ENCODE measurements at places on chromosomes 12 and 14.

DNA sequence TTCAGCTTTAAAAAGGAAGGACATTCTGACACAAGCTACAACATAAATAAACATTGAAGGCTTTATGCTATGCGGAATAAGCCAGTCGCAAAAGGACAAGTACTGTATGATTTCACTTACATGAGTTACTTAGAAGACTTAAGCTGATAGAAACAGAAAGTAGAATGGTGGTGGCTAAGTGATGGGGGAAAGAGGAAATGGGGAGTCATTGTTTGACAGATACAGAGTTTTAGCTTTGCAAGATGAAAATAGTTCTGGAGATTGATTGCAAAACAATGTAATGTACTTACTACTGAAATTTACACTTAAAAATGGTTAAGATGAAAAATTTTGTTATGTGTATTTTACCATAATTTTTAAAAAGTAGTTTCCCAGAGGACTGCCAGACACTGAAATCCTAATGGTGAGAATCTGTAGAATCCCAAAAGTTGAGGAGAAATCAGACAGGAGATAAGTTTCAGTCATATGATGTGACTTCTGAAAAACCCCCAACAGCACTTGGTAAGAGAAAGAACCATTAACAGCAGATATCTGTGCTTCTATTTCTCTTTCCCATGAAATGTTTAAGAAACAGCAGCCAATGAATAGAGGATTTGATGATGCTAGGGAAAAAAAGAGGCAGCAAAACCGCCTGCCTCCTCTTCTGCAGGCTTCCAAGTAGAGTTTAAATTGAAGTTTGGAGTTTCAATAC is 16.6 kb upstream of the CLEC2A start:
- no peak for DNase-seq

DNA sequence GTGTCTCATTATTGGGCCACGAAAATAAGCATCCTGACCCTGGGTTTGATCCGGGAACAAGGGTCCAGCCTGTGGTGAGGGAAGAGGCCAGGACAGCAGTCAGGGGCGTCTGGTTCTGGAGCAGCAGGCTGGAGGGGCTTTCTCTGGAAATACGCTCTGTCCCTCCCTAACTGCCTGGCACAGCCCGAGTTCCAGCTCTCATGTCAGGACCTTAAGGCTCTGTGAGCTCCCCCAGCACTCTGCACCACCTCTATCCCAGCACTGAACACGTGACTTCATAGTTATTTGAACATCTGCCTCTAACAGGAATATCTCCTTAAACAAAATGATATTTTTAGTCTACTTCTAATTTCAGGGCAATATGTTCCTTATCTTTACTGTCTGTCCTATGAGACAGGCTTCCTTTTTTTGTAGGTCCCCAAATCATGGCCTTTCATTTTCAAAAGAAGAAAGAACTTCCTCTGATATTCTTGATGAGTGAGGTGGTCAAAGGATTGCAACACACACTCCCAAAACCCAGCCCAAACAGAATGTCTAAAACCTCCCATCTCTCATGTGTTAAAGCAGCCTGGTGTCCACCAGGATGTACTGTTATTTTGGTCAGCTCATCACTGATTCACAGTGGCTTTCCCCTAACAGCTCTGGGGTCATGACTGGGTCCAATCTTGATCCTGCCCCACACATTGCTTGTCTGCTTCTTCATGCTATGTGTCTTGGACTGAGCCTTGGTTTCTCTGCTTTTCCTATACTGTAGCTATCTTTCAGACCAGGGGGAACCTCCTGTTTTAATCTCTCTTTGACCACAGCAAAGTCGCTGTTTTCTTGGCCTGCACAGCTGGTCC is 9.7 kb downstream of the AQP6 start:
- DNase-seq: no peak

DNA sequence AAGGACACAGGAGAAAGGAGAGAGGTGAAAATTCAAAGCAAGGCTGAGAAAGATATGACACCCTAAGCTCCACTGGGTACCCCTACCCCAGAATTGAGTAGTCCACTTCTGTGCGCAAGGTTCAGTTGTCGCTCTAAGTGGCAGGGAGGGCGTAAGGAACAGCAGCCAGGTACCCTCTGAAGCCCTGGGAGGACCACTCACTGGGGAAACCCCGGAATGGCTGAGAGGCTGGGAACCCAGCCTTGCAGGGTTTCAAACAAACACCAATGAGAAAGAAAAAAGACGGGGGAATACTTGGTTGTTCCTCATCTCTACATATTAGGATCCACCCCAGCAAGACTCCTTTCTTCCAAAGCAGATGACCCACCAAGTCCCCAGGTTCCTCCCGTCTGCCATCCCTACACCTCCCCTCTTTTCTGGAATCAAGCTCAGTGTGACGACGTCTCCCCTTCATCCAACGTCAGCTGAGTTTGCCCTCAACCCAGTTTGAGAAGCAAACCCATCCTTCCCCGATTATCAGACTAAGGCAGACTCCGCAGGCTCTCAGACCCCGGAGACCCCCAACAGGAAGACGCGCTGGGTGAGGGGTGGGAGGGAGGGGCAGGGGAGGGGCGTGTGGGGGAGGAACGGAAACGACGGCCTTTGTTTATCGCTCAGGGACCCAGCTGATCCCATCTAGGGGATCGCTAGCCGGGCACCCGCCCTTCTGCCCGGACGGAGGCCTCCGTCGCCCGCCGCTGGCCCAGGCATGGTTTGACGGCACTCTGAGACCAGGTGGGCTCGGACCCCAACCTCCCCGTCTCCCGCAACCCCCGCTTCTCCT is 795 bp downstream of the LMBR1L start:
- no peak for DNase-seq

- no peak for DNase-seq
Observed at GRCh38 chr14:91410771-91411536, 6.7 kb downstream of the CCDC88C start.

DNA sequence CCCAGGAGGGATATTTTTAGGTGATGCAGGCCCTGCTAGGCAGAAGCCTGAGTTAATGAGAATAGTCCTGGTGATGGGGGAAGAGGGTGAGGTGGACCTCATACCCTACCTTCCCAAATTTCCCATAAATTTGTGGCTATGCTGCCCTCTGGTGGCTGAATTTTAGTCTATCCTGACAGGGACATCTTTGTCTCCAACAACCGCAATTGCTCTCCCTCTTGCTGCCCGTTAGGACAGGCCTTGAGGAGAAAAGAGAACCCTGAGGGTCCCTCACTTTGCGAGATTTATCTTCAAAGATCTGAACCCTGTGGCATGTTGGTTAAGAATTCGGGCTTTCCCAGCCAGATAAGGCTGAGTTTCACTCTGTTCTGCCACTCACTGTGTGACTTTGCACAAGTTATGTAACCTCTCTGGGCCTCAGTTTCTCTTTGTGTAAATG is 9.8 kb upstream of the ZNF385A start:
- DNase-seq: no peak

- no peak for DNase-seq
Observed at GRCh38 chr12:77888611-77889010, 57.9 kb downstream of the NAV3 start.

DNA sequence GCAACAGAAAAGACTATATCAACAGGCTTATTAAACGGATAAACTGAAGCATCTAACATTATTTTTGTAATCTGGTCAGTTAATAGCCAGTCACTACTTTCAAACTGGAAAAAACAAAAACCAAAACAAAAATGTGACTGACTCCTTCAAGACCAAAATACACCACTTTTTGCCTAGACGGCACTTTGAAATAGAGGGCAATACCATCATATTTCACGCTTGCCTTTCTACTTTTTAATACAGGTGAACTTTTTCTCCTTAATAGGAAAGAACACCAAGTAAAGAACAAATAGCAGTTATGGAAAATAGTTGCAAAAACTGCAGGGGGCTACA is 550 bp upstream of the NUP107 start:
- DNase-seq: no peak

DNA sequence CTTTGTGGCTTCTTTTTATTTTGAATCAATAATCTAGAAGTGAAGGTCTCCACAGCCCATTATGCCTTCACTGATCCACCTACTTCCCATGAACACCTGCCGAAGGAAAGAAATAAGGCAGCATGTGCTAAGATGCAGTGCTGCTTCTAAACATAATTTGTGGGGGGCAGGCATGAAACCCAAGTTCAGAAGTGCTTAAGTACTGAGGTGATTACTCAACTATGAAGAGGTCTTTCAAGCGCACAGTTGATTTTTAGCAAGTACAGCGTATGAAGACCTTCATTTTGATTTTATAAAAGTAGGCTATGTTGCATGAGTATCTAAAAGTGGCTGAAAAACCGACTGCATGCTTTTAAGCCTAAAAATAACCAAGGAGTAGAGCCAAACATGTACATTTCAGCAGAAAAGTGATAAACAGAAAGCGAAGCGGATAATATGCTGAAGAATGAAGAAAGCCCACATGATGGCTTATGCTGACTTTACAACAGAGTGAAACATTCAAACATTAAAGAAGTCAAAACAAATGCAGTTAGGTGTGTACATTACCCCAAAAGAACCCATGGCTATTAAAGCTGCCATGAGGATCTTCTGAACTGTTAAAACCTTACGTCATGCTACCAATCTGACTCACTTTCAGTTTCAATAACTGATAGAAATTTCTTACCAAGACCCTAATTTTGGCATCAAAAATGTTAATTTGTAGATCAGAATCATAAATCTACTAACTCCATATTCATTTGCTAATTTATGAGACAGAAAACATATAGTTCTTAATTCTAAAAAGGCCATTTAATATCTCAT is 29.3 kb downstream of the KICS2 start:
- DNase-seq: no peak

GRCh38 chr14:83467811-83468210 is 1934.2 kb upstream of the SEL1L start:
- DNase-seq: no peak

DNA sequence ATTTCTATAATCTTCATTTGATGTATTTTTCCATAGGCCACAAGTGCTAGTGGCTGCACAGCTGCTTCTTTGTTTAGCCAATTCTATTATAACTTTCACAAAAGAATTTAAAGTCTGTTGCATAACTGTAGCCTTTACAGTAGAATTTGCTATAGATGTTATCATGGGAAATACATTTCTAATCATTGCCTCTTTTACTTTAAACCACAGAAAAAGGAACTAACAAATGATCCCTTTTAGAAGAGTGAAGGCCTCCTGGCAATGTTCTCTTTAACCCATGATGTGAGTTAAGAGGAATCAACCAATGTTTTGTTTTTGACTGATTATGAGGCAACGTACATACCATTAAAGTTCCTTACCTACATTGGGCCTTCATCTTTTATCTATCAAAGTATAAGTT is 68.8 kb downstream of the RPL10L start:
- DNase-seq: no peak

DNA sequence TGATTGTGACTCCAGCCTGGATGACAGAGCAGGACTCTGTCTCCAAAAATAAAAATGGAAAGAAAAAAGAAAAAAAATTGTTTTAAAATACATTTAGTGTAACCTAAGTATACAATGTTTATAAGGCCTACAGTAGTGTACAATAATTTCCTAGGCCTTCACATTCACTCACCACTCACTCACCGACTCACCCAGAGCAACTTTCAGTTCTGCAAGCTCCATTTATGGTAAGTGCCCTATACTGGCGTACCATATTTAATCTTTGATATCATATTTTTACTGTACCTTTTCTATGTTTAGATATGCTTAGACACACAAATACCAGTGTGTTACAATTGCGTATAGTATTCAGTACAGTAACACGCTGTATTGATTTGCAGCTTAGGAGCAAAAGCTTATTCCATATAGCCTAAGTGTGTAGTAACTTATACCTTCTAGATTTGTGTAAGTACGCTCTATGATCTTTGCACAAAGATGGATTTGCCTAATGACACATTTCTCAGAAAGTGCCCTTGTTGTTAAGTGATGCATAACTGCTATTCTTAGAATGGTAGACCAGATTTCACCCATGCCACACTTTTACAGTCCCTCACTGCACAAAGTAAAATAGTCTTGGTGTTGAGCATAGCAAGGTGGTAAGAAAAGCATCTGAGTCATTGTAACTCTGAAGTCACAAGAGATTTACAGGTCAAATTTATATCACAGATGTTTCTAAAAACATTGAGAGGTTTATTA is 151.9 kb downstream of the LRRK2 start:
- no peak for DNase-seq

- DNase-seq: no peak
Observed at GRCh38 chr12:125331342-125332052, 266.3 kb downstream of the AACS start.
